Pons (tissue), 1 donor: ENCODE measurements at places on chromosomes 1 and 21.

GRCh38 chr1:211349741-211350140 is 23.1 kb downstream of the TRAF5 start:
- no peak for DNase-seq

DNA sequence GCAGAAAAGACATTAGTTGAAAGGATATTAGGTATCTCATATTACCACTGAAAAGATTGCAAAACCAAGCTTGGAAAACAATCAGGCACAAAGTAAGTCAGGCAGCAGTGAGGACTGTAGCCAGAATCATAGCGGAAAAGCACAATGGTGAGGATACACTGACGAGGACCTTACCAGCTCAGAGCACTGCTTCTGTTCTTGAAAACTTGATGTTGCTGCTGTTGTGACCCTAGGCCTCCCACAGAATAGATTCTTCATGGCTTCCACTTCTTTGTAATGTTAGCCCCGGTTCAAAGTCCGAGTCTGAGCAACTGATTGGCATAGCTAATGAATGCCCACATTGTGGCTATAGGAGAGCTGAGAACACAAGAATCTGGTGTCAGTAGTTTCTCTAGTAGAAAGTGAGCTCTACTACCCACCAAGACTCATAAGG is 45.2 kb upstream of the LRRC8C start:
- peak; percentile 78 for DNase-seq

GRCh38 chr1:53616511-53616910 is 122.5 kb downstream of the GLIS1 start:
- DNase-seq, result no peak

GRCh38 chr1:196355206-196355786 is 252.9 kb downstream of the KCNT2 start:
- DNase-seq, result no peak

- DNase-seq, result no peak
Observed at GRCh38 chr1:36321119-36321951, 2.1 kb downstream of the EVA1B start.

DNA sequence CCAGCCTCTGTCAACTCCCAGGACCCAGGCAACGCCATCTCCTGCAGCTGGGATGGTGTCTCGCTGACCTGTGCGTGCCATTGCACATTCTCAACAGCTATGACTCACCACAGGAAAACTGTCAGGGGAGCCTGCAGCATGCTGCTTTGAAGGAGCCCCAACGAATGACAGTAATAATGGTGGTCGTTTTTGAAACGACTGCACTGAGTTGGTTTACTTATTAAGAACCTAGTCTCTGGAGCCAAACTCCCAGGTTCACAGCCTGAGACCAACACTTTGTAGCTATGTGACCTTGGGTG is 21.6 kb downstream of the TCEA3 start:
- no peak for DNase-seq

- DNase-seq, result no peak
Observed at GRCh38 chr1:58392083-58392482, 154.4 kb downstream of the OMA1 start.

- DNase-seq, result no peak
Observed at GRCh38 chr1:75361260-75361659, 227.1 kb downstream of the LHX8 start.

DNA sequence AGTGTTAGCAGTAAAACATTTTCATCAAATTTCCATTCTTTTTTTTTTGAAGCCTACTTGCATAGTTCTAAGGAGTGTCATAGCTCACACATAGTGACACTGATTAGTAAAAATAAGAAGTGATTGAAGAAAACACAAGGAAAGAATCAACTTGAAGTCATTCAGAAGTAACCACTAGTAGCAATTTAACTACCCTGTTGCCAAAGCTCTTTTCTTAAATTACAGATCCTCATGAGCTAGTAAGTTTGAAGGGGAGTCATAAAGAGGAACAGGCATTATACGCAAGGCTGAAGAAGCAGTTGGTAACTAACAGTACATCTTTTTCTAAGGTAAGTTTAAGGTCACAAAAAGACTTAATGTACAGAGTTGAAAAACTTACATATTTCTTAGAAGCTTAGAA is 332.2 kb downstream of the CHRM3 start:
- DNase-seq, result no peak
